HS-27A (cell line): ENCODE measurements at places on chromosomes 7 and 10.
A peak's percentile ranks its signal among the peaks of the same experiment; 100 is the strongest.

GRCh38 chr10:5723692-5724091 is 39.1 kb downstream of the TASOR2 start:
- no peak for DNase-seq

DNA sequence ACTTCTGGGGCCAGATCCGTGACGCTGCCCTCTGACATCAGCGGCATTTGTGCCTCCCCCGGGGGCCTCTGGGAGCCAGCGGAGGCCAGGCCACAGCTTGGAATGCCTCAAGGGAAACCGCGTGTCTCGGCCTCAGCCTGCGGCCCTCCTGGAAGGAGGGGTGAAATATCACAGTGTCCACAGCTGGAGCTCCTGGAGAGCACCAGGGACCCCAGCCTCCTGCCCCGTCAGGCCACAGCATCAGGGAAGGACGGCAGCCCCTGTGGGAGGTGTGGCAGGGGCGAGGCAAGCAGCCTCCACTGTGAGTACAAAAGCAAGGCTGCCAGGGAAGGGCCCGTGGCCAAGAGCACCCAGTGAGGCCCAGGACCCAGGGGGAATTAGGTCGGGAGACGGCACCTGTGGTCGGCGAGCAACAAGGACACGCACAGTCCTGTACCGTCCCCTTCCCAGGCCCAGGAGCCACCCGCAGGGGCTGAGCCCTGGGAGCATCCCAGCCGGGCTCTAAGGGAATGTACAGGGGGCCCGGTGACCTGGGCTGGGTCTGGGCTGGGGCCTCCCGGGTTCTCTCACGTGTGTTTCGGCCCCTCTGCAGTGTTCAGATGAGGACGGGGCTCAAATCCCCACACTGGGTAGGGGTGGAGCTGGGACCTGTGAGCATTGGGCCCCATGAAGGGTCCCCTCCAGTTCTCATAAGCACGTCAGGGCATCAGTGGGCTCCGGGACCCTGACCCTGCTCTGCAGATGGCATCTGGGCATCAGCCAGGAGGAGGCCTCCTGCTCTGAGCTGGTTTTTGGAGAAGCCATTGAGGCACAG is 18.7 kb upstream of the KNDC1 start:
- DNase-seq = no peak

DNA sequence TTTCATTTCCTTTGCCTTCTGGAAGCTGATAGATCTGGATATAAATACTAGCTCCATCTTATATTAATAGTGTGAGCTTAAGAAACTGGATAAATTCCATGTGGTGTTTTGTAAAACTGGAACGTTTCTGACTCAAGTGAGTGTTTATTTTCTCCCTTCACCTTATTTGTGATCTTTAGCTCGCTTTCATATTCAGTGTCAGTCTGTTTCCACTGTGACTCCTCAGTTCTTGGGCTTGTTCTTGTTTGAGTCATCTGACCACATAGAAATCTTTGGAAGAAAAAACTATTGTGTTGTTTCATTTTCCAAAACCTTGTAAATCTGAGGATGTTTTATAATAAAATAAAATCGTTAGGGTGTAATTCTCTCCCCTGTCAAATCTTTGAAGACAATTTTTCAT is 186.4 kb downstream of the POLR1F start:
- peak; percentile 36 for DNase-seq

- DNase-seq = no peak
Measured at GRCh38 chr7:106239406-106239805, 45.4 kb downstream of the NAMPT start.

DNA sequence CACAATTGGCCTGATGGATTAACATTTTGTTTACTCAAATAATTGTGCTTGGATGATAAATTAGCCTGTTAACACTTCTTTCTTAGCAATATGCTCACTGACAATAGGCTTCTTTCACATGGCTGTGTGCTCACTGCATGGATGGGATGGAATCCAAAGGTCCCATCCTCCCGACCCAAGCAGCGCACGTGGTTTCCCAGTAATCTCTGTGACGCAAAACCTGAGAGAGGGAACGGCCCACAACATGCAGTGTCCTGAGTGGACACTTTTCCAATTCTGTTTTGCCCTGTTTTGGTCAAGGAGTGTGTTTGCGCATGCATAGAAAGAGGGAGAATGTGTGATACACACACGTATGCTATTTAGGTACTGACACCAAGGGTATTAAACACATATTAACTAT is 42.1 kb upstream of the RASGEF1A start:
- DNase-seq = no peak

- no peak for DNase-seq
Measured at GRCh38 chr10:30041196-30042105, 17.9 kb downstream of the JCAD start.

GRCh38 chr10:95187617-95188016 is 6.4 kb upstream of the ACSM6 start:
- DNase-seq = no peak

GRCh38 chr7:20079080-20079479 is 138.1 kb downstream of the MACC1 start:
- no peak for DNase-seq

DNA sequence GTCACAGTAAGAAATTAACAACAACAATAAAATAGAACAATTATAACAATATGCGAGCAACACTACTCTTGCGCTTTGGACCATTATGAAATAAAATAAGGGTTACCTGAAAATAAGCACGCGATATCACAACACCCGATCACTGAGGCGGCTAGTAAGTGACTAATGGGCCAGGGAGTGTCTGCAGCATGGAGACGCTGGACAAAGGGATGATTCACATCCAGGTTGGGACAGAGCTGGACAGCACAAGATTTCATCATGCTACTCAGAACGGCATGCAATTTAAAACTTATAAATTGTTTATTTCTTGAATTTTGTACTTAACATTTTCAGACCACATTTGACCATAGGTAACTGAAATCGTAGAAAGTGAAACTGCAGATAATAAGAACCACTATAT is 15.6 kb downstream of the HIBADH start:
- DNase-seq = no peak

DNA sequence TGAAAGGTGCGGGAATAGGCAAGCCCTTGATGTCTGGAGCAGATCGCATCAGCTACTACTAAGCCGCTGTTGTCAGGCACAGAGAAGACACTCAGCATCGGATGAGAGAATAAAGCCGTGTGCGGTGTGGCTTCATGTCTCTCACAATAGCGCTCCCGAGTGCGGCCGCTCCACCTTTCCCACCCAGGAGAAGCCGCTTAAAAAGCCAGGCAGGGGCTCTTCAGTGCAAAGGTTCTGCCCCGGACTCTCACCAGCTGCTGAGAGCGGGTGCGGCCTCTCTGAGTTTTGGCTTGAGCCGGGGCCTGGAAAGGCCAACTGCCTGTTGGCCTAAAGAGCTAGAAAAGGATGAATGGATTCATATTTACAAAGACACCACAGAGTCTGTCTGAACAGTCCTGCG is 600.6 kb downstream of the DNAJB6 start:
- no peak for DNase-seq

- DNase-seq = no peak
Measured at GRCh38 chr10:34647160-34647559, 167.9 kb downstream of the PARD3 start.

GRCh38 chr10:21068026-21068656 is 171.0 kb upstream of the NEBL start:
- DNase-seq = no peak

GRCh38 chr7:15829691-15830090 is 143.2 kb upstream of the MEOX2 start:
- DNase-seq = no peak

- no peak for DNase-seq
Measured at GRCh38 chr7:100065452-100066186, 15.9 kb downstream of the ZNF3 start.

DNA sequence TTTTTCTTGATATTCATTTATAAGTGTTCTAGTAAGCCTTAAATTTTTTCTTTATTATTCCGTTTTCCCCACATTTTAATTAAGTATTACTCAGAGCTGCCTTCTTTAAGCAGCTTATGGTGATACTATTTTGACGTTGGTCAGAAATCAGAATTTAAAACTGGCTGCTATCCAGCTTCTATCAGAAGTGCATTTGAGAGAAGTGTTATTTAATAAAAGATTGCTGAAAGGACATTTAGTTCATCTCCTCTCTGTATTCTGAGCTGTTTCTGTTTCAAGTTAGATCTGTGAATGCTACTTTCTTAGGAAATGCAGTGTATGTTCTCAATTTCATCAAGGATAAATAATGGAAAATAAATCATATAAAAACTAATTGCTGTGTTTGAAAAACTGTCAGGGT is 17.4 kb downstream of the KLHL7 start:
- no peak for DNase-seq

DNA sequence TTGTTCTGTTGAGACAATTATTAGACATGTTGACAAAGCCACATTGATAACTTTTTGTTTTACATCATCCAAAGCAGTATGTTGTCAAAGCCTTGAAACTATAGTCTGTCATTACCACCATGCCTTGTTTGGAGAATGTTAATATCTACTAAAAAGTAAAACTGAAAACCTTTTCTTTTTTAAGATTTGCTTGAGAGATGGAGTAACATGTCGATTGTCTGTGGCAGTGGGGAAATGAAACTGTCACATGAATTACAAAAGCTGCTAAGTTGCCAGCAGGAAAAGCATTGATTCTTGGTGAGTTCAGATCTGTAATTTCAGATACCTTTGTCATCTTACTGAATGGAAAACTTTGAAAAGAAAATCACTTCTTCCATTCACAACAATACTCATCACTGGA is 69.1 kb downstream of the TFPI2 start:
- DNase-seq = no peak

DNA sequence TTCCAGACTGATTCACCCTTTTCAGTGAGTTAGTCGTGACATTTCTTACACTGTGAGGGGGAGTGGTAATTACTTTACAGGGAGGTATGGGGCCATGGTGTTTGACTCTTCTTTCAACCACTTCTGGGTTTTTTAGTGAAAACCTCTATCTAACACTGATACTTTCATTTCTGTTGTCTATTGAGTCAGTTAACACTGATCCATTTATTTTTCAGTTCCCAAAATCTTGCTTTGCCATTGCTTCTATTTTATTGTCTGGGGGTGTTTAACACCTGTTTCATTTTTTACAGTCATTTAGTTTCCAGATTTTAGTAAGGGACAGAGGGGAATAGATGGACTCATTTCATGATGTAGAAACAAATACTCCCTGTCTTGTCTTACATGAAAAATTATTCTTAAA is 61.5 kb downstream of the HELLS start:
- DNase-seq = no peak

- DNase-seq = no peak
Measured at GRCh38 chr7:4928445-4928844, 30.5 kb downstream of the MMD2 start.

- DNase-seq = no peak
Measured at GRCh38 chr7:3641582-3641981, 340.5 kb downstream of the SDK1 start.

DNA sequence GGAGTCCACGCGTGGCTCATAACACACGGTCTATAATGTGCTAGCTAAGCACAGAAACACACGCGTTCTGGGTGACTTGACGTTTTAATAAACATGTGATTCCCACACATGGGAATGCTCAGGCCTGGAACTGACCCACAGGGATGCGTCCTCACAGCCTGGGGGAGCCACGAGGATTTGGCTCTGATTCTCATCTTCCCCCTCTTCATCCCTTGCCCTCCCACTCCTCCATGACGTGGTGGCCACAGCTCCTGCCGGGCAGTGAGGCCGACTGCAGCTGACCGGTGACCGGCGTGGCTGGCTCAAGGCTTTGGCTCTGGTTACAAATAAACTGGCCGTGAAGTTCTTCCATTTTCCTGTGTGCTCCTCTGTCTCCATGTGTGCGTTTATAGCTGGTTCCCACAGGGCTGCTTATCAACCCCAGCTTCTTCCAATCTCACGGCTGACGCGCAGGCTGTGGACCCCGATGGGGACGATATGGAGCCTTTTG is 40.9 kb upstream of the KLF6 start:
- DNase-seq = no peak

DNA sequence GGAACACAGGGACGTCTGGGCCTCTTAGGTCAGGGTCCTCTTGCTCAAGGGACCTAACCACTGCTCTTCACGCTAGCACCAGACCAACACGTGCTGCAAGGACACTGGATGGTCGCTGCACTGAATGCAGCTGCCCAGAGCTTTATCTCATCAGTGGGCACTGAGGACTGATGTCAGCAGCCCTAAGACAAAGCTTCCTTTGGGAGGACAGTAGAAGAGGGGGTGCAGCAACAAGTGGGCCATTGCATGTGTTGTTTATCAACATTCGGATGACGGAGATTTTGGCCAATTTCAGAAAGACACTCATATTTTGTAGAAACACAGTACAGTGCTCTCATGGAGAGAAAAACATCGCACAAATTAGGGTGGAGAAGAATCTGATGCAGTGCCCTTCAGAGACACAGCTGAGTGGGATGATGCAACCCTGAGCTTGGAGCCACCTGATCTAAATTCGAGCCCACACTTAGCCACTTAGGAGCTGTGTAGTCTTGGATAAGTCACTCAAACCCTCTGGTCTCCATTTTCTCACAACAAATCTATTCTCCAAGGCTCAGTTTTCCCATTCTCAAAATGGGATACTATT is 1.7 kb downstream of the OPALIN start:
- no peak for DNase-seq

- no peak for DNase-seq
Measured at GRCh38 chr10:69004821-69005220, 16.2 kb downstream of the KIFBP start.

GRCh38 chr10:13608246-13608853 is 21.6 kb downstream of the PRPF18 start:
- no peak for DNase-seq

- no peak for DNase-seq
Measured at GRCh38 chr10:89301232-89301631, 614 bp upstream of the IFIT2 start.

DNA sequence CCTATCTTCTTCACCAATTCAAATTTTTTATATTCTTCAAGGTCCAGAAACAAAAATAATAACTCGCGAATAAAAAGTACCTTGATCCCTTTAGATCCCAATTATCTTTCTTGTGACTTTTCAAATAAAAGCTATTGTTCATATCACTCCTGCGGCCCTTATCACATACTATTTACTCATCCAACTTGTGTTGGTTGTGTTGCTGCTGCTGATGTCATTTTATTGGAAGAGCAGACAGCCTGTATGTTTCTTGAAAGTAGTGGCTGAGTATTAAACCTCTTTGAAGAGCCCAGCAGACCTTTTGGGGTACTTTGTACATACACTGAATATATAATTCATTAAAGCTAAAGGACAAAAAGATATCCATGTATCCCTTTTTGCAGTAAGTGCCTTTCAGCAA is 231.7 kb downstream of the CTNNA3 start:
- no peak for DNase-seq

DNA sequence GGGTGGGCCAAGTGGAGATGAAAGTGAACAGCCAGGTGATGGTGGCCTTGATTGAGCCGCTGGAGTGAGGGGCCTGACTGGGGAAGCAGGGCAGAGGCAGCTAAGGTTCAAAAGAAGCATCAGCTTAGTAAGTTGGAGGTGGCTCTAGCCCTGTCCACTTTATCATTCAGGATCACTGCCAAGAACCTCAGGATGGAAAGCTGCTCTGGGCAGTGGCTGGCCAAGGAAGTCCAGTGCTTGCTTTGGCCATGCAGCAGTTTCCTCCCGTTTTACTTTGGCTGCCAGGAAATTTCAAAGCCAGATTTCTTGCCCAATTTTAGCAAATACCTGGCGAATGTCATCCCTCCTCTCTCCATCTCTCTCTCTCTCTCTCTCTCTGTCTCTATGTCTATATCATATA is 384.9 kb downstream of the PLXNA4 start:
- DNase-seq = no peak

- no peak for DNase-seq
Measured at GRCh38 chr7:140631021-140631420, 9.6 kb downstream of the DENND2A start.
